ENCODE measurements at places on chromosomes 7 and 10.
A peak's percentile ranks its signal among the peaks of the same experiment; 100 is the strongest.

- DNase-seq: no peak
Observed at GRCh38 chr7:46945328-46945727, 636.6 kb downstream of the TNS3 start.

DNA sequence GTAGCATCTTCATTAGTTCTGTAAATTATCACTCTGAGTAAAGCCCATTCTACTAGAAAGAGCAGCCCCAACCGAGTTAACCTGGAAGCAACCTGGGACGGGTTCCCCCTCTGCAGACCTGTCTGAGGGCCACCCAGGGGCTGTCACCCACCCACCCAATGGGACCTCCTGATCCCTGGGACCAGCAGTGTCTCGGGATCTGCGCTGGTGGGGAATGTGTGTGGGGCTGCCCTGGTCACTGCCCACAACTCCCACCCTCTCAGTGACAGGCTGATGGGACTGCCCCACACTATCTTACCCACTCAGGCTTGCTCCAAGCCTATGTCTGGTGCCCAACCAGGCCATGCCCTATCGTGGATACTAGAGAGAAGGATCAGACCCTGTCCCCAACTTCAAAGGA, 215.0 kb downstream of the GRID1 start:
- DNase-seq: no peak

DNA sequence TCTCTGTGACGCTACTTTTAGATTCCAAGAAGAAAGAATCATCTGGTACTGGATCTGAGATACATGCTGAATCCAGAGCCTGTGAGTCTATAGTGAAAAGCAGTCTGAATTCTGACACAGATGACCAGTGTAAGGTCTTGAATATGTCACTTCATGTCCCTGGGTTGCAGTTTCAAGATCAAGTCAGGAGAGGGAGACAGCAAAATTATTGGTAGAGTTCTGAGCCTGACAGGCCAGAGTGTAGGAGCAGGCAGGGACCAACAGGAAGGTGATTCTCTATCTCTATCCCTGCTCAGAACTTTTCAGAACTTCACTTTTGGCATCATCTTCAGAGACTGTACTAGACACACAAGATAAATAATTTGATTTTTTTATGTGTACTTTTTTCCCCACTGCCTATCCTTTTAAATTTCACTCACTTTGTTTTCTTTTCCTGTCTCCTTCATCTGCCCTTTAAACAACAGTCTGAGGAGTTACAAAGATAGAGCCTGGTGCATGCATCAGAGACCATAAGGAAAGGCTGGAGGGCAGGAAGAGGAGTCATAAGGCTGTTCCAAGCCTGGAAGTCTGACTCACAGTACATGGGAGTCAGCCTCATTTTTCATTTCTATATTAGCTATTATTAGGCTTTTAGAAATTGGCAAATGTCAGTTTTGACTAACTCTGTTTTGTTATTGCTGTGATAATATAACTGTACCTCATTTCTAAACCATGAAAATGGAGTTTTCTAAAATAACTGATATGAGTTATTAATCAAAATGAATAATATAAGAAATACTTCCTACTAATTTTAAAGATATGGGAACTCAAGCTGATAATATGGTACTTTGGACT, 120.2 kb upstream of the TMEM229A start:
- no peak for DNase-seq

DNA sequence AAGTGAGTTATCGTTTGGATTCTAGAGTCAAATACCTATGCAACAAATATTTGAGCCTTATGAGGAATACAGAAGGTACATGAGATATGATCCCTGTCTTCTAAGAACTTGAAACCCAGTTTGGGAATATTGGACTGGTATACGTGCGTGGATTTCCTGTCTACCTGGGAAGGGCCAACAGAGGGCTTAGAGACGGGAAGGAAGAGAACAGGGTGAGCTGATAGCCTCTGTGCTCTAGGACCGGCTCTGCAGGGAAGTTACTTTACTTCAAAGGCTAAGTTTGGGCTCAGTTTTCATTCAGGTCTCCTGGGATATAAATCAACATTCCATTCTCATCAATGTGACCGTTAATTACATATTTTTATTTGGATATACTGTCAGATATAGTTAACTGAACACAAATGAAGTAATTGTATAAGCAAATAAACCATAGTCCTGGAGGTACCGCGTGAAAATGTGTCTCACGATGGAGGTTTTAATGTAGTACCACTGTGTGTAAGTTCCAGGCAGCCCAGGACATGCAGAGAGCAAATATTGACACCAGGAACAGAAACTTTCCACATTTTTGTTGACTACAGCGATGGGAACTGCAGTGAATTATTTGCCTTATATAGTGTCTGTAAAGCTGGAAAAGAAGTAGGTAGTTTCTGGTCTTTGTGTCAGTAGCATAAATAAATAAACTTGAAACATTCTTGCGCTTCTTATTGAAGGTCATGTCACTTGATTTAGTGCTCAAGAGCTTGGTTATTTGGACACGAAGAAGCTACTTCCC, 8.6 kb downstream of the CHST12 start:
- DNase-seq: no peak

DNA sequence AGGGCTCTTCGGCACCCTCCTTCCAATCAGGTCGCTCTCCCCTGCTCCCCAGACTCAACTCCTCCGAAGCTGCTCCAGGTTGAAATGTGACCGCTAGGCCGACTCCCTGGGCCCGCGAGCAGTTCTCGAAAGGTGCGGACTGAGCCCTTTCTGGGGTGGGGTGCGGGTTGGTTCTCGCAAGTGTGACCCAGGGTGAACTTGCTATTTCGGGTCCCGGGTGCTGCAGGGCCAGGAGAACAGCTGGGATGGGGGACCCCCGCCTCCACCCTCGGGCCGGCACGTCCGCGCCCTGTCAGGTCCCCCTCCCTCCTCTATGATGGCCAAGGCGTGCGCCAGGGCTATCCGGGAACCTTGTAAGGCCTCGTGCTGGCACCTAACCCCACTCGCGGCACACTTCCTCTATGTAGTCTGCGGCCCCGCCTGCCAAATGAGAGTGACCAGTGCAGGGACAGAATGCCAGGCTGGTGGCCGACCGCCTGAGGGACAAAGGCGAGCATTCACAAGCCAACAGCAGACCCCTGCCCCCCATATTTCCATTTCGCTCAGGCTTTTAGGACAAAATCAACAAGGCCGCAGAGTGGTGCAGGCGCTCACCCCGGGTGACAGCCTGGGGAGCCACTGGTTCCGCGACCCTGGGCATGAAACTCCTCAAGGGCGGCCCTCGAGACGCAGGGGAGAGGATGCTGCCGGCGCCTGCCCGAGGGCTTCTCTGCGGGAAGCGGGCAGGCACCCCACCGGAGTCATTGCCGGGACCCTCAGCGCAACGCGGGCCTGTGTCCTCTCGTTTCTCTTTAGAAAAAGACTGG, 13.7 kb upstream of the HOXA13 start:
- no peak for DNase-seq

- DNase-seq: no peak
Observed at GRCh38 chr7:45132708-45133320, 21.3 kb upstream of the TBRG4 start.

DNA sequence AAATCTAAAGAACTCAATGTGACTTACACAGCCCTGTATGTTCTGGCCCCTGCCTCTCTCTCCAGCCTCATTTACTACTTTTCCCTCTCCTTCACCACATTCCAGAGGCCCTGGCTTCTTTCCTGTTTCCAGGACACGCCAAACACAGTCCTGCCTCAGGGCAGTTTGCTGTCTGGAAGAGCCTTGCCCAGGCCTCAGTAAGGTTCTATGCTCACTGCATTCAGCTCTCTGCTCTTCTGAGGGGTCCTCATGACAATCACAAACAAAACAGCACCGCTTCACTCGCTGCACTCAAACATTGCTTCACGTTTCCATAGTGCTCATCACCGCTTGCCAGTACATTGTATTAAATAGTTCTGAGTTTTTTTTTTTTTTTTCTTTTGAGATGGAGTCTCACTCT, 35.1 kb upstream of the GARS1 start:
- DNase-seq: no peak

GRCh38 chr7:140673774-140674155, 1.0 kb downstream of the ADCK2 start:
- no peak for DNase-seq

GRCh38 chr7:44998153-44998871, 1.7 kb upstream of the CCM2 start:
- no peak for DNase-seq

GRCh38 chr10:79331709-79332108, 15.6 kb upstream of the PPIF start:
- DNase-seq: peak; percentile 52

DNA sequence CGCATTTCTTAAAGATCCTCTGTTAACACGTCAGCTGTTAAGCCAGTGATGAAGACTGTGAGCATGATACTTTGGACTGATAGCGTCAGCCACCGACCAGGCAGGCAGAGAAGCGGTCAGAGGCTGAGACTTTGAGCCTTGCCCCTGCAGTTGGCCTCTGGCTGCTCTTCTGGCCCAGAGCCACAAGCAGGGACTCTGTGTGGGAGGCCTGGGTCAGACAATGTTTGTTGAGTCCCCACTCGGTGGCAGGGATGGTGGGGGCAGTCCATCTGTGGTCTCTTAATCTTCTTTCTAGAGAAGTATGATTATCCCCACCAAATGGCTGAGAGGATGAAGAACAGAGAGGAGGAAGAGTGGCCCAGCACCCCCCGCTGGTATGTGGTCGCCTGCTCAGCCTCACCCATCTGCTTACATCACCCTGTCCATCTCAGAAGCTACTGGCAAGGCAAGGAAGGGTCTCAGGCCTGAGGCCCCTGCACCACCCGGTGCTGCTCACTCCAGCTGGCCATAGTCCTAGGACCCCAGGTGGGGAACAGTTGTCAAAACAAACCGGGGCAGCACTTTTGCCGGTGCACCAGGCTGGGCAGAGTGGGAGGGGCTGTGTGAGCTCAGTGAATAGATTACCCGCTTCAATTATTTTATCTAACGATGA, 202.9 kb downstream of the GRID1 start:
- DNase-seq: no peak

DNA sequence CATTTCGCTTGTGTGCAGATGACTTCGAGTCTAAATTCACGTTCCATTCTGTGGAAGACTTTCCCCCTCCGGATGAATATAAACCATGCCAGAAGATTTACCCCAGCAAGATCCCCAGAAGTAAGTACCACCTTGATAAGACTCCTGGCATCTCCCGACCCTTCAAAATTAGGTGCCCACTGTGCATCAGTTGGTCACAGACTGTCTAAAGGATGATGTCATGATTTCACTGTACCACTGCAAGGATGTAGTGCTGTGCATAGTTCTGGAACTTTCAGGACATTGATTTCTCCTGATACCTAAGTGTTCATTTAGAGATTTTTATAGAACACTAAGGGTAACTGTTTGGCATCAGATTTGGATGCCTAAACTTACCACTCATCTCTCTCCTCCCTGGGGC, 83.0 kb downstream of the WIPF3 start:
- no peak for DNase-seq

DNA sequence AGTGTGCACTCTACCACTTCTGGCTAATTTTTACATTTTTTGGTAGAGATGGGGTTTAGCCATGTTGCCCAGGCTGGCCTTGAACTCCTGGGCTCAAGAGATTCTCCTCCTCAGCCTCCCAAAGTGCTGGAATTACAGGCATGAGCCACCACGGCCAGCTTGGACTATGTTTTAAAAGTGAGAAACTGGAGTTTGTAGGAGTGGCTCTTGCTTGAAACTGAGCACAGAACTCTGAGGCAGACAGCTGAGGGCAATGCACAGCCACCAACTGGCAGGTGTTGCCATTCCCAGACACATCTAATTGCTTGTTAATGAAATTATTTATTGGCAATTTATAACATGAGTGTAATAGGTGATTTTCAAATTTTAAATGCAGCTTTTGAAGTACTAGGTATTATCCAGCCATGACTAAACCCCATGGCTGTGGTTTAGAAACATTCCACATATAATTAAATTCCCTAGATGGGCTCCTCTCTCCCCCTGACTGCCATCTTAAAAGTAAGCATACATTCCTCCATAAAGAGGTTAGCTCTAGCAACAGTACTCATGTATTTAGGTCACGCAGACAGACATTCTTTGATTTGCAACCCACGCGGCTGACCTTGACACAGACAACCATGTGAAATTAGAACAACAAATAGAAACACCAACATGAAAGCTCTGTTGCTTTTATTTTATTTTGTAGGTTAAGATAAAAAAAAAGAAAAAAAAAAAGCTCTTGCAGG, 19.8 kb downstream of the PANK1 start:
- DNase-seq: no peak

GRCh38 chr7:123789206-123789784, 40.5 kb upstream of the WASL start:
- DNase-seq: no peak

- DNase-seq: no peak
Observed at GRCh38 chr7:74134117-74134620, 40.0 kb upstream of the EIF4H start.

- DNase-seq: no peak
Observed at GRCh38 chr7:23315366-23315765, 16.2 kb downstream of the MALSU1 start.

- DNase-seq: no peak
Observed at GRCh38 chr10:112338957-112339356, 35.0 kb upstream of the ACSL5 start.

GRCh38 chr10:71038921-71039320, 150.6 kb upstream of the PCBD1 start:
- DNase-seq: no peak

DNA sequence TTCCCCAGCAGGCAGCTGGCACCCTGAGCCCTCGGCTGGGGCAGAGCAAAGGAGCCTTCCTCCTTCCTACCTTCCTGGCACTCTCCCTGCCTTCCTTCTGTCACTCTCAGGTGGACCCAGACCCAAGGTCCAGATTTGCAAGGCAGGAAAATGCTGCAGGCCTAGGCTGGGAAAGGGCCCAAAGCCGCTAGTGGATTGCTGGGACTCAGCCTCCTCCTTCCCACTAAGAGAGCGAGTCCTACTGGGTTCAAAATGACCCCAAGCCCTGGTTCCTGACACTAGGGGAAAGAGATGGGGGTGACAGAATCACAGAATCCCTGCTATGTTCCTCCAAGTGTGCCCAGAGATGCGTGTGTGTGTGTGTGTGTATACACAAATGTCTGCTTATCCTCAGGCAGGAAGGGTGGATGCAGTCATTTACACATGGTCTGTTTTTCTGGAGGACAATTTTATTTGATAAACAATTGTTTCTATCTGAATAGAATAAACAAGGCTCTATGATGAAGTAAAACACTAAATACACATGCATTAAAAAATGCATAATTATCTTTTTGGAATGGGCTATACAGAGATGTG, 1.3 kb upstream of the PLAU start:
- DNase-seq: no peak

GRCh38 chr7:47225387-47226131, 356.4 kb downstream of the TNS3 start:
- no peak for DNase-seq

DNA sequence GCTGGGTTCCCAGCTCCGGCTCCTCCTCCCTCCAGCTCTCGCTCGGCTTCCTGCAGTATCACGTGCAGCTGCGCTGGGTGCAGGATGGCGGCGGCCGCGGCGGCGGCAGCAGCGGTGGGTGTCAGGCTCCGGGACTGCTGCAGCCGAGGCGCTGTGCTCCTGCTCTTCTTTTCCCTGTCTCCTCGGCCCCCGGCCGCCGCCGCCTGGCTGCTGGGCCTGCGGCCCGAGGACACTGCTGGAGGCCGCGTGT, at the start of gene CNNM1:
TSS of gene CNNM1 (plus strand) at position 53 of the 250 bp plus-strand sequence. CDS start at position 85, 32 bp downstream.
- DNase-seq: no peak

- no peak for DNase-seq
Observed at GRCh38 chr10:33434933-33435332, 100.5 kb upstream of the NRP1 start.

GRCh38 chr10:130990486-130990885, 321.0 kb downstream of the TCERG1L start:
- no peak for DNase-seq

All from T-helper 9 cell (primary cell).